ENCODE measurements at places on chromosomes 12 and 14. TPM values are rescaled to one million over a fixed set of nuclear protein-coding genes. Genes with fewer than 3 reads are reported as not detected.

Gene SLC24A4
- total RNA-seq = 0.57 TPM

Gene ZBTB39
- 18.1 TPM for total RNA-seq

Gene HOXC11
- total RNA-seq = not detected

Gene NEMP1
- 17.4 TPM for total RNA-seq

Gene NR4A1
- total RNA-seq = 11.4 TPM

Gene DIO2
- 3.5 TPM for total RNA-seq

Gene KRT72
- total RNA-seq = 2.9 TPM

Gene POTEG
- total RNA-seq = not detected

Gene IAPP
- 10.0 TPM for total RNA-seq

Gene KRT74
- 0.10 TPM for total RNA-seq

Gene KRT6B
- total RNA-seq = 0.14 TPM

Gene FGF23
- 0.10 TPM for total RNA-seq

Gene ALG10
- total RNA-seq = 17.3 TPM

Gene NEUROD4
- 3.3 TPM for total RNA-seq

Gene RAP1B
- total RNA-seq = 151 TPM

Gene GZMB
- total RNA-seq = not detected

Gene OVCH1
- 3.2 TPM for total RNA-seq

Gene TBX5
- total RNA-seq = 10.7 TPM

Data from type B pancreatic cell (in vitro differentiated cells).